ENCODE measurements at places on chromosomes 4 and X. TPM values are rescaled to one million over a fixed set of nuclear protein-coding genes. Genes with fewer than 3 reads are reported as not detected.

The CPLX1 gene
- total RNA-seq = 0.09 TPM

The PNMA5 gene
- total RNA-seq = not detected

The NSG1 gene
- total RNA-seq = under 0.01 TPM

The ADH4 gene
- total RNA-seq = not detected

The VSIG4 gene
- total RNA-seq = not detected

The CHRDL1 gene
- total RNA-seq = not detected

The WNK3 gene
- 0.26 TPM for total RNA-seq

The PITX2 gene
- total RNA-seq = 0.09 TPM

The TSPAN7 gene
- 25.1 TPM for total RNA-seq

The SHROOM2 gene
- 11.0 TPM for total RNA-seq

The SFRP2 gene
- total RNA-seq = not detected

The GABRG1 gene
- total RNA-seq = not detected

The IGSF1 gene
- under 0.01 TPM for total RNA-seq

The PFKFB1 gene
- under 0.01 TPM for total RNA-seq

The GABRB1 gene
- total RNA-seq = not detected

The CXCL3 gene
- total RNA-seq = 0.33 TPM

The RRH gene
- not detected for total RNA-seq

The POF1B gene
- 0.87 TPM for total RNA-seq

The STARD8 gene
- 54.2 TPM for total RNA-seq

The CENPVL2 gene
- not detected for total RNA-seq

The TBC1D9 gene
- total RNA-seq = 51.6 TPM

The ARX gene
- total RNA-seq = not detected

The SCML1 gene
- 5.4 TPM for total RNA-seq

The SPIN4 gene
- 13.8 TPM for total RNA-seq

The SLIT2 gene
- 0.65 TPM for total RNA-seq

The TEX13B gene
- total RNA-seq = not detected
